Activated CD4-positive, alpha-beta T cell treated with anti-CD3 and anti-CD28 coated beads for 4 hours (primary cell): ENCODE measurements at places on chromosomes 7 and 10.

DNA sequence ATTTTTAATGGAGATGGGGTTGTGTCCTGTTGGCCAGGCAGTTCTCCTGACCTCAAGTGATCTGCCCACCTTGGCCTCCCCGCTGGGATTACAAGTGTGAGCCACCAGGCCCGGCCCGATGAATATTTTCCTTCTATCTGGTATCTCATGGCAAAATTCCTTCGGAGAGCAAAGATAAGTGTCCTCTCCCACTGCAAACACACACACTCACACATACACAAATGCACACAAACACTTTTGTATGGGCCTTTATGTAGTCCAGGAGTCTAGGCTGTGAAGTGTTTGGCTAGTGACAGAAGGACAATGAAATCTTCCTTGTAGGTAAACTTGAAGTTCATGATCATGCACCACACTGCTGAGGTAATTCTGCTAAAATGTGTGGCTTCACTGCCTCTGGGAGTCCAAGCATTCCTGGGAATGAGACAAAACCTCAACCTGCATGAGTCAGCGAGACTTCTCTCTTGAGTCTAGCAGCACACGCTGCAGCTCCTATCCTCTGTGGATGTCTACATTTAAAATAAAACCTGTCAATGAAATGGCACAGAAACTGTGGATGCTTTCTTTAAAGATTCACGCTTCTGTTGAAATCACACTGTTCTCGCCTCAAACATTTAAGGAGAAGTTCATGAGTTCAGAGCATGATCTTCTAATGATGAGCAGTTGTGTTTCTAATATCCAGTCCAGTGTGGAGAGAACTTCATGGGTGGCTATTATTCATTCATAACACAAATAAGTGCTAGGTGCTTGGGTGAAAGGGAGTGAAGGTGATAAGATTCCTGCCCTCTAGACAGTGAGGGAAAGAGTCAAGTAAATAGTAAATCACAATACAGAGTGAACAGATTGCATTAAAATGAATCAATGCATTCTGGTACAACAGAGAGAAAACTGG lies 96.5 kb downstream of the NRP1 start:
- DNase-seq = no peak

GRCh38 chr7:28953633-28954032 lies 4.5 kb downstream of the TRIL start:
- DNase-seq = no peak

DNA sequence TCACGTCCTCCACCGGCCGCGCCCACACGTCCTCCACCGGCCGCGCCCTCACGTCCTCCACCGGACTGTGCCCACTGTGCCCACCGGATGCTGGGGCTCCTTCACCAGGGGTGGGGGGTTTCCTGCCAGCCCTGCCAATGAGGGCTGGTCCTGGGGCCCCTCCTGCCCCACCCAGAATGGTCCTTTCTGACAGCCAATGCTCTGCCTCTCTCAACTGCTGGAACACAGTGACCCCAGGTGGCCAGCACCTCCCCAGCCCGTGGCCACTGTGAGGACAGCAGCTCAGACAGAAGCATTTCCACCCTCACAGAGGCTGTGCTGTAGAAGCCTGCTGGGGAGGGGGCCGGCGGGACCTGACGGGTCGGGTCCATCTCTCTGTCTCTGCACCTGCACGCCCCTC lies 90.1 kb upstream of the DNAAF5 start:
- peak; percentile 41 for DNase-seq

GRCh38 chr7:87919875-87920274 lies 14.2 kb upstream of the ADAM22 start:
- DNase-seq = no peak

DNA sequence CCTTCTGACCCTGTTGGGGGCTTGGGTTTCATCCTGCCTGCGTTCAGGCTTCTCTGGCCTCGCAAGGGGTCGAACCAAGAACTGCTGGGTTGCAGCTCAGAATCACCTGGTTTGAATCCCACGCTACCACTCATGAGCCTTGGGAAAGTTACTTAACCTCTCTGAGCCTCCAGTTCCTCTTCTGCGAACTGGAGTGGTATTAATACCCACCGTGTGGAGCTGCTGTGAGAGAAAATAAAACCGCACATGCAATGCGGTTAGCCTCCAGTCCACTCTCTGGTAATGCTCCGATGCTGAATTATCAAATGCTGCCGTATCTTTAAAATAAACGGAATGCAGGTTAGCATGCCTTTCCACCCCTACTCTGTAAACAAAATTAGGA lies 171.9 kb downstream of the ARHGAP12 start:
- DNase-seq = no peak

DNA sequence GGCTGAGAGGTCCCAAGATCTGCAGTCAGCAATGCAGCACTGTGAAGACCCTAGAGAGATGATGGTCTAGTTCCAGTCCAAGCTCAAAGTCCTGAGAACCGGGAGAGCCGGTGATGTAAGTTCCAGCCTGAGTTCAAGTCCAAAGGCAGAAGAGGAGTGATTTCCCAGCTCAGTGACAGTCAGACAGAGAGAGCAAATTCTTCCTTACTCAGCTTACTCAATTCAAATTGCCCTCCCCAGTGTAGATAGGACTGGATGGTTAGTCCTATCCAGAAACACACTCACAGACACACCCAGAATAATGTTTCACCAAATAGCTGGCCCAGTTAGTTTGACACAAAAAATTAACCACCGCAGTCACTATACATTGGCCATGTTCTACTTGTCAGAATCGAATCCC lies 185.5 kb upstream of the MYO3A start:
- DNase-seq = no peak

DNA sequence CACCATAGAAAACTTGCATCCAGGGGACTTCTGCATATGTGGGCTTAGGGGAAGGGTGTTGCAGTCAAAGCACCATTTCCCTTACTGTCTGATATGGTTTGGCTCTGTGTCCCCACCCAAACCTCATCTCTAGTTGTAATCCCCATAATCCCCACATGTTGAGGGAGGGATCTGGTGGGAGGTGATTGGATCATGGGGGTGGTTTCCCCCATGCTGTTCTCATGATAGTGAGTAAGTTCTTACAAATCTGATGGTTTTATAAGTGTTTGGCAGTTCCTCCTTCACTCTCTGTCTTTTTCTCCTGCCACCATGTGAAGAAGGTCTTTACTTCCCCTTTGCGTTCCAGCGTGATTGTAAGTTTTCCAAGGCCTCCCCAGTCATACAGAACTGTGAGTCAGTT lies 177.4 kb downstream of the ADK start:
- DNase-seq = no peak

- DNase-seq = no peak
These were observed 317.2 kb downstream of the GRID1 start for GRCh38 chr10:86049442-86049841.

GRCh38 chr10:74991435-74991834 lies 120.0 kb upstream of the SAMD8 start:
- DNase-seq = no peak

GRCh38 chr10:21924511-21924910 lies 79.0 kb downstream of the DNAJC1 start:
- DNase-seq = no peak

DNA sequence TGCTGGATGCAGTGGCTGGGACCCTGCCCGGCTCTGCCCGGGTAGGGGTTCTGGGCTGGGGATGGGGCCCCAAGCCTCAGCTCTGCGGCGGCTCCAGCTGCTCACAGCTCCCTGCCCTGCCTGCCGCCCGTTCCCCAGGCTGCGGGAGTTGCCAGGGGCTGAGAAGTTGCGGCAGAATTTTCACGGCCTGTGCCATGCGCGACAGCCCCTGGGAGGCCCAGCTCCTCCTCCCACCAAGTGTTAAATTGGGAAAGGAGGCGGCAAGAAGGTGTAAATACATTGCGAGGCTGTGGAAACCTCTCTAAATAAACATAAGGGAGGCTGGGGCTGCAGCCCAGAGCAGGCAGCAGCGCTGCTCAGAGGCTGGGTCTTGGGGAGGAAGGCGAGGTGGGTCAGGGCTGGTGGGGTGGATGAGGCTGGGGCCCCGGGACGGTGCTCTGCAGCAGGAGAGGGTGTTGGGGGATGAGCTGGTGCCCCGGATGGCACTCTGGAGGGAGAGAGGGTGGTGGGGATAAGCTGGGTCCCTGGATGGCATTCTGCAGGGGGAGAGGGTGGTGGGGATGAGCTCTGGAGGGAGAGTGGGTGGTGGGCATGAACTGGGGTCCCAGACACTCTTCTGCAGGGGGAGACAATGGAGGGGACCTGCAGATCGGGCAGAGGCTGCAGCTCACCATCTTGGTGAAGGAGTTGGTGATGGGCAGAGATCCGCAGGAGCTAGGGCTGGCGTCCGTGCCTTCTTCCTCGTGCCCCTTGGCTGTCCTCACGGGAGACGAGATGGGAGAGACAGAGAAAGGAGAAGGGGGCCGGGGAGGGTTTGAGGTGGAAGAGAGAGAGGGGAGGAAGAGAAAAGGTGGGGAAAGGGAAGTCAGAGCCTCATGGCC lies 85.5 kb upstream of the GNA12 start:
- DNase-seq = no peak

DNA sequence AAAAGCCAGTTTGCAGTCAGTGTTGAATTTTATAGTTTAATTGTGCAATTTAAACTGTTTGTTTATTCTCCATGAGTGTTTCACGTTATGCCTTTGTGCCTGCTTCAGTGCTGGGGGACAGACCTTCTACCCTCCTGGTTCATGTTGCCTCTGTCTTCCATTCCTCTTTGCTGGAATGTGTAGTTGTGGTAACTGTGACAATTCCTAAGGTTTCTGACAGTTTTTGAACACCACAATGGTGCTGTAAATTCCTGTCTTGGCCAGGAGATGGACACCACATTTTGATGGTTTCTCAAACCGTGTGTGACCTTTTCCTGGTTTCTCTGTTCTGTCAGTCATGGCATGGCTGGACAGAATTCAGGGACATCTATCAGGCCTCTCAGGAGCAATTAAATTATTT lies 201.7 kb downstream of the BICC1 start:
- DNase-seq = no peak

- no peak for DNase-seq
These were observed 28.0 kb downstream of the PRPF18 start for GRCh38 chr10:13614530-13615332.
